ENCODE measurements at places on chromosomes 16 and 17.

DNA sequence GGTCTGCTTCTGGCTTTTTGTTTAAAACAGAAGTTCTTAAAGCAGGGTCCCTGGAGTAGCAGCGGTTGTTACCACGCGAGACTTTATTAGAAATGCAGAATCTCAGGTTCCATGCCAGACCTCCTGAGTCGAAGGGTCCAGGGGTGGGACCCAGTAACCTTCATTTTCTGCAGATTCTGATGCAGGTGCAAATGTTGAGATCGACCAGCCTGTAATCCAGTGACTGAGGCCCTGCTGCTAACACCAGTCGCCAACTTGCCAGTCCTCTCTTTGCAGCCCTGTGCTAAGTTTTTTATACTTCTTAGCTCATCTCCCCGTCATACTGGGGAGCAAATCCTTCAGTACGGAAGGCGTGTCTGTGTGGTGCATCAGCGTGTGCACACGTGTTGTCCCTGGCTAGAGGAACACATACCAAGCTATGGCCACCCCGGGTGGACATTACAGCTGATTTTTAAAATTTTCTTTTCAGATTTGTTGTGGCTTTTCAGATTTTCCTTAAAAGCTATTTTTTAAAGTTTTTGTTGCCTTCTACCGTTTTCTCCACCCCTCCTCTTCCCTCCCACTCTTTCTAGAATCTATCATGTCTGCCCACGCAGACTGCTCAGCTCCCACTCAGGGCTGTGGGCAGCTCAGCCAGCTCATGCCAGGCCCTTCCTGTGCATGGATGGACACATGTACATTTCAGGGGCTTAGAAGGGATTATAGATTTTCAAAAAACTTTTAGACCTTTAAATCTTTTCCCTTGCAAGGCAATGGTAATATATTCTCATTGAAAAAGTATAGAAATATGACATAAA lies 57.7 kb downstream of the MEAK7 start:
- DNase-seq: no peak

DNA sequence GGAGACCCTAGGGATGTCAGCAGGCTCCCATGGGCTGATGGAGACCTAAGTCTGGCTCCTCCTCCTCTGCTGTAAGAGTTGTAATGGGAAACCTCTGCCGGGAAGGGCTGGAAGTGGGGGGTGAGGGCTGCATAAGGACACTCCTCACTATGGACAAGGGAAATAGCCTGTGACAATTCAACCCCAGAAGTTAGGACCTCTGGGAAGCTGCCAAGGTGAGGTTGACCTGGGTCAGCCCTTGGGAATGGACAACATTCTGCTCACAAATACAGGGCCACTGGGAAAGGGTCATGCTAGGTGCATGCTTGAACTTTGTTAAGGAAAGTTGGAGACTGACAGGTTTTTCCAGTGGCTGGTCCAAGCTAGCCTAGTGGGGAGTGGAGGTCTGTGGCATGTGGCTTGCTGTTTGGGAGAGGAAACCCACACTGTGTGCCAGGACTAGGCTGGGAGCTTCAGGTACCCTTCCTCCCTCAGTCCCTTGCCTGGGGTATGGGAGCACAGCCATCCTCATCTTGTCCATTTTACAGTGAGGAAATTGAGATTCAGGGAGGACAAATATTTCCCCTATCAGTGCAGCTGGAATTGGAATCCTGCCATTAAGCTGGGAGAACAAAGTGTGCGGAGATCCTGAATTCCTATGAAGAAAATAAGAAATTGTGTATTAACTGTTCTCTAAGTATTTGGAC lies 190.4 kb downstream of the SALL1 start:
- DNase-seq: no peak

- DNase-seq: no peak
Measured at GRCh38 chr17:37327341-37328090, 48.3 kb upstream of the C17orf78 start.

DNA sequence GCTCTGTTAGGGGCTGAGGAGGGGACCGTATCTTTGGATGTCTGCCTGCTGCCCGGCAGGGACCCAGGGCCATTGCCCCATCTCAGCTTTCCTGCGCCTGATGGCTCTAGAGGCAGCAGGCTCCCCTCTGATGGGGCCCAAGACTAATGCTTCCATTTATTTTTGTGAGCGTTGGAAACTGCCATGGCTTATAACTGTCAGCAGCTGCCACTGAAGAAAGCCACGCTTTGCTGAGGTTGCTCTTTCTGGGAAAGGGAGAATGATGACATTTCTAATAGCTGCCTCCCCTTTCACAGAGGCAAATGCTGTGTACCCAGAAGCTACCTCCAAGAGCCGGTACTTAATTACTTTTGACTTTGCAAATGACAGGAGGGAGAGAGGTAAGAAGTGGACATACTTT lies 103.8 kb downstream of the HAPSTR1 start:
- no peak for DNase-seq

DNA sequence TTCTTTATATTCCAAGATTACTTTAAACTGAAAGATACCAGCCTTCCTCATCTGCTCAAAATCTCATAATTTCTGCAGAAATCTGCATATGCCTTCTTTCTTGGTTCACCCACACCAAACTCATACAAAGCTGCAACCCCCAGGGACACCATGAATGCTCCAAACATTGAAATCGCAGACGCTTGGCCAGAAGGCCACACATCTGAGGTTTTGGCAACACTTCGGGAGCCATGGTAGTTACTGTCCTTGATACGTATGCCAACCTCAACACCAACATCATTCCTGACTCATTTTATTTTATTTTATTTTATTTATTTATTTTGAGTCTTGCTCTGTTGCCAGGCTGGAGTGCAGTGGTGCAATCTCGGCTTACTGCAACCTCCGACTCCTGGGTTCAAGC lies 11.8 kb downstream of the GSPT1 start:
- DNase-seq: no peak

- DNase-seq: no peak
Measured at GRCh38 chr17:17538417-17539391, 42.5 kb upstream of the RASD1 start.

GRCh38 chr16:55222486-55222885 lies 101.5 kb upstream of the IRX6 start:
- no peak for DNase-seq

GRCh38 chr17:40072735-40073346 lies 10.1 kb downstream of the THRA start:
- DNase-seq: no peak

DNA sequence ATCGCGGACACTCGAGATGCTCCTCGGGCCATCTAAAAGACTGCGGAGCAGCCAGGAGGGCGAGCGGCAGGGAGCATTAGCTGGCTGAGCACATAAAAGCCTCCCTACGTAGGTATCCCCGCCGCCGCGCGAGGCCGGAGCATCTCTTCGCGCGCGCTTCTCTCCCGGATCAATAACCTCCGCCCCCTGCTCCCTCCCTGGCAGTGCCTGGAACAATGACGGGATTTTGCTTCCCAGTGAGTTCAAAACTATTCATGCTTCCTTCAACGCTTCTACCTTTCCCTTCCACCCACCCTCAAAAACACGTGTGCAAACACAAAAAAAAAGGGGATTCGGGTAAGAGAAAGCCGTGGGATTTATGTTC lies 984 bp downstream of the CENPV start:
- peak; percentile 13 for DNase-seq

GRCh38 chr16:25563700-25564099 lies 128.1 kb upstream of the HS3ST4 start:
- DNase-seq: no peak

GRCh38 chr17:30244853-30245385 lies 9.4 kb upstream of the SLC6A4 start:
- DNase-seq: no peak

DNA sequence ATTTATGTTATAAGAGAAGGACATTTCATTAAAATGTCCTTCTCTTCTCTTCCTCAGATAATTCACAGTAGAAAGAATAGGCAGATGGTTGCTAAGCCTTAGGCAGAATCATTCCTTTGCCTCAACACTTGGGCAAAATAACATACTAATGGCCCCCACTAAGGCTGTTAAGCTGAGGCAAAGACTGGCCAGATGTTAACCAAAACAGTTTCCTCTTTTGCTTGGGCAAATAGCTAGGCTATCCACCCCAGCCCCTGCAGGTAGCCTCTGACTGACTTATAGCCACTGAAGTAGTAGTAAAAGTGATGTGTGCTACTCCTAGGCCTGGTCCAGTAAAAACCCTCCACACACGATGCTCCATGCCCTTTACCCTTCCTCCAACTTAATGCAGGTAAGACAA lies 55.2 kb downstream of the SPAG9 start:
- DNase-seq: no peak

GRCh38 chr17:29294580-29294900 lies 592 bp upstream of the NUFIP2 start:
- DNase-seq: no peak

DNA sequence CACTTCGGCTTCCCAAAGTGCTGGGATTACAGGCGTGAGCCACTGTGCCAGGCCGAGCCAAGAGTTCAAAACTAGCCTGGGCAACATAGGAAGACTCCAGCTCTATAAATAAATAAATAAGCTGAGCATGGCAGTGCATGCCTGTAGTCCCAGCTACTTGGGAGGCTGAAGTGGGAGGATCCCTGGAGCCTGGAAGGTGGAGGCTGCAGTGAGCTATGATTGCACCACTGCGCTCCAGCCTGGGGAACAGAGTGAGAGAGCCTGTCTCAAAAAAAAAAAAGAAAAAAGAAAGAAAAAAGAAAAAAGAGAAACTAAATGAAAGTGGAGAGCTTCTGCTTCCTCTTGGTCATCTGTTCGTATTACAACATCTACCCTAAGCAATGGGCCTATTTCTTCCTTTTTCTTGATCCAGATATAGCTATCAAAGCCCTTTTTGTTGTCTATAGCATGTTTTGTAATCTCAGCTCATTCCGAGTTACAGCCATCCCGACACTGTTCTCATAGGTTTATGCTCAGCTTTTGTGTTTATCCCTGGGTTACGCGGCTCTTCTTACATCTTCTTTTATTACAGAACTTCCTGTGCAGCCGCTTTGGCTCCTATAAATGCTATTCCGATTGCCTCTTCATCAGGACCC lies 14.1 kb upstream of the MAPK3 start:
- DNase-seq: no peak

DNA sequence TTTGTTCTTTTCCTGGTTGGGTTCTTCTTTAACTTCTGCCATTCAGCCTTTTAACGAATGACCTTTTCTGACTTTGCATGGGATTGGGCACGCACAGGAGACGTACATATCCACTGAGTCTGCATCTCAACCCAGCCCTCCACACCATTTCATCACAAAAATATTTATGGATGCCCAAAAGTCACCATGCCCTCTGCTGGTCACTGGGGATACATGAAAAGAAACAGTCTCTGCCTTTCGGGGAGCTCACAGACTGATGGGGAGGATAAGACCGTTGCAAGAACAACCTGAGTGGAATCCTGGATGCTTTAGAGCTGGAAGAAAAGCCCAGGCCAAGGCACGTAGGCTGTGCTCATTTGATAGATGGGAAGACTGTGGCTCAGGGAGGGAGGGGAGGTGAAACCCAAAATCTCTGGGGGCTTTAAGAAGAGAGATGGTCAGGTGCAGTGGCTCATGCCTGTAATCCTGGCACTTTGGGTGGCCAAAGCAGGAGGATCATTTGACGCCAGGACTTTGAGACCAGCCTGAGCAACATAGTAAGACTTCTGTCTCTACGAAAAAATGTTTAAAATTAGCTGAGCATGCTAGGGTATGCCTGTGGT lies 7.9 kb upstream of the MT2A start:
- no peak for DNase-seq

GRCh38 chr16:67672739-67673662 lies 6.4 kb downstream of the C16orf86 start:
- no peak for DNase-seq

GRCh38 chr16:12484972-12485371 lies 318.7 kb downstream of the CPPED1 start:
- no peak for DNase-seq

- no peak for DNase-seq
Measured at GRCh38 chr17:10162096-10162495, 36.3 kb downstream of the GAS7 start.

- DNase-seq: no peak
Measured at GRCh38 chr17:13594310-13594709, 7.4 kb downstream of the HS3ST3A1 start.

- DNase-seq: no peak
Measured at GRCh38 chr17:82049106-82049505, 2.5 kb downstream of the RFNG start.

DNA sequence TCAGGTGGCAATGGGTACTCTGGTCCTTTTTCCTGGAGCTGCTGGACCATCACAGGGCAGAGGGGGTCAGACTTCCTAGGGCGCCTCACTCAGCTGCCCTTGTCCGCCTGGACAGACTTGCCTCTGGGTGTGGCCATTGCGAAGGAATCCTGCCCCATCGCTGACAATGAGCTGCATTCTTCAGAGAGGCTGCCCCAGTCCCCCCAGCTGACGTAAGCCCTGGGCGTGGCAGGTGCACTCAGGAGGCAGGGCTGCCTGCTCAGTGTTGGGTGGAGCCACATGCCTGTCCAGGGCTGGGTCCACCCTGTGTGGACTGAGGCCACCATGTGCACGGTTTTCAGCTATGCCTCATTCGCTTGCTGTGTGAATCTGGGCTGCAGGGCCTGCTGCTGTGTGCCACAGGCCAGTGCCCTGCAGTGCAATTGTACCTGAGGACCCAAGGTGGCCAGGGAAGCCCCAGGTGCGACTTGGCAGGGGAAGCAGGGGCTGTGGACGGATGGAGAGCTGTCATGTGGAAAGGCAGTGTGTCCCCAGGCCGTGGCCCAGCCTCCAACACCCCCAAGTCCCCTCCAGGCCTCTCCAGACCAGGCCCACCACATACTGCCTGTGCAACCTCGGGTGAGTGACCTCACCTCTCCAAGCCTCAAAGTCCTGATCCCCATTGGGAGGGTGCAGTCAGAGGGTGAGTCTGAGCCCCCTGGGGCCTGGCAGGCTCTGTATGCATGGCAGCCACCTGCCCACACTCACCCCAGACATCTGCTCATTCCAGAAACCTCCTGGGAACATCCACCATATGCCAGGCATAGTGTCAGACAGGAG lies 14.0 kb upstream of the MPRIP start:
- DNase-seq: no peak

DNA sequence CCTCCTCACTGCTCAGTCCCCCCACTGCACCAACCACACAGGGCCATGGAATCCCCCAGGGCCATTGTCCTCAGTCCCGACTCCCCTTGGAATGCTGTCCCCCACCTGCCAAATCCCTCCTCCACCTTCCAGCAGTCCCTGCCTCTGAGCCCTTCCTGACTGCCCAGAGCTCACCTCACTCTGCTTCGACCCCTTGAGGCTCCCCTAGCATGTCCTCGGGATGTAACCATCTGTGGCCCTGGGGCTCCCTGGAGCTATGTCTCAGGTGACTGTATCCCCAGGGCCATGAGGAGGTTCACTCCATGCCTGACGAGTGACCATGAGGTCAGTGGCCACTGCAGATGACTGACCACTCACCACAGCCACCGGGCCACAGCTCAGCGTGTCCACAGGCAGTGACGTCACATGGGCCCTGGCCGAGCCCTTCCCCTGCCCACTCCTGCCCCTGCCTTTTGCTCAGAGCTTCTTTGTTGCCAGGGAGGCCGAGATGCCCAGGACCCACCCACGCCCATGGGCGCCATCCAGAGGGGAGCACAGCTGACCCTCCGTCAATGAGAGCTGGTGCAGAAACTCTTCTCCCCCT lies 7.7 kb upstream of the PIEZO1 start:
- DNase-seq: no peak

- DNase-seq: no peak
Measured at GRCh38 chr16:64627288-64627687, 494.6 kb downstream of the CDH11 start.

All from activated naive CD4-positive, alpha-beta T cell (primary cell).